GM18507 (cell line): ENCODE measurements at places on chromosomes 3 and 15.

GRCh38 chr3:15681668-15682067 lies 80.1 kb downstream of the BTD start:
- DNase-seq = no peak

DNA sequence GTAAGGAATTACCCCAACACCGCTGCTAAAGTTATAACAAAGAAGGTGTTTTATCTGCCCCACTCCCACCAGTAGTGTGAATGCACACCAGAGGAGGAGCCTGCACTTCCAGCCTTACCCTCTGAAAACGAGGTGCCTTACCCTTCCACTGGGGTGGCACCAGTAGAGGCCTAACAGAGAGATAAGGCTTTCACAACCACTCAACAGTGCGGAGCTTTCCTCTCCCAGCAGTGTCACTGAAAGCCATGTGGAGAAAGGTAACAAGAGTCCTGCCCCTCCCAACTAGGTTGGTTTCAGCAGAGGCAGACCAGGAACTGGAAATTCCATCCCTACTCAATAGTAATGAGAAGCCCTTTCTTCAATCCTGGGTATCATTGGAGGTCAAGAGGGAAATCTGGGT lies 539.2 kb downstream of the VGLL3 start:
- no peak for DNase-seq

- DNase-seq = no peak
Measured at GRCh38 chr3:194312186-194312742, 38.9 kb downstream of the CPN2 start.

GRCh38 chr3:97871801-97872524 lies 50.2 kb downstream of the CRYBG3 start:
- DNase-seq = no peak

- DNase-seq = no peak
Measured at GRCh38 chr3:29363110-29363509, 82.2 kb downstream of the RBMS3 start.

DNA sequence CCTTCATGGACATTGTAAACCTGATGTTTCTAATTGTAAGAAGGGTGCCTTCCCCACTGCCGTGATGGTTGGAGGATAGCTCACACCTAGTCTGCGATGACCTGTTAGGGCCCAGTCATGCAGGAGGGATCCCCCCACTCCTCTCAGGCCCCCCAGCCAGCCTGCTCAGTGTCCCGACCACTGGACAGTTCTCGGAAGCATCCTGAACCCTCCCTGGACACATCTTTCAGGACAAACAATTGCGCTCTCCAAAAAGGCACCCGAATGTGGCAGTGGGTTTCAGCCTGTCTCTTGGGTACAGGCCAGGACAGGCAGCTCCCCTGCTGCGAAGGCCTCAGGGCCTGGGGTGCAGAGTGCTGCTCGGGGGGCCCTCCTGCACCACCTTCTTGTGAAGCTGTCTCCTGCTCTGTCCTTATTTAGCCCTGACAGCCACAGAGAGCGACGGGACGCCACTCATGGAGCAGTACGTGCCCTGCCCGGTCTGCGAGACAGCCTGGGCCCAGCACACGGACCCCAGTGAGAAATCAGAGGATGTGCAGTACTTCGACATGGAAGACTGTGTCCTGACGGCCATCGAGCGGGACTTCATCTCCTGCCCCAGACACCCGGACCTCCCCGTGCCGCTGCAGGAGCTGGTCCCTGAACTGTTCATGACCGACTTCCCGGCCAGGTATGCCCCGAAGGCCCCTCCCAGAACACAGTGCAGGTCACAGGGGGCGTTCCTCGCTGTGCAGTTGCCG lies 132.3 kb downstream of the LRRK1 start:
- DNase-seq = no peak

DNA sequence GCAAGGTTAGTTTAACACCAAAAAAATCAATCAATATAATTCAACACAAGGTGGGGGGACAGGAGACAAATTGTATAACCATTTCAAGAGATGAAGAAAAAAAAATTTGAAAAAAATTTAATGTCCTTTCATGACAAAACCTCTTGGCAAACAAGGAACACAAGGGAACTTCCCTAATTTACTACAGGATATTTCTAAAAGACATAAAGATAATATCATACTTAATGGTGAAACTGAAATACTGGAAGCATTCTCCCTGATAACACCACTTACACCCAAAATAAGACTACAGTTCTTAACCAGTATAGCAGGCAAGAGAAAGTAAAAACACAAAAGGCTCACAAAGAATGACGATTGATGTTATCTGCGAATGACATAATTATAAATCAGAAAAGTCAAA lies 44.7 kb downstream of the IFT57 start:
- DNase-seq = no peak

GRCh38 chr3:58116985-58117384 lies 93.8 kb downstream of the DNASE1L3 start:
- DNase-seq = no peak

DNA sequence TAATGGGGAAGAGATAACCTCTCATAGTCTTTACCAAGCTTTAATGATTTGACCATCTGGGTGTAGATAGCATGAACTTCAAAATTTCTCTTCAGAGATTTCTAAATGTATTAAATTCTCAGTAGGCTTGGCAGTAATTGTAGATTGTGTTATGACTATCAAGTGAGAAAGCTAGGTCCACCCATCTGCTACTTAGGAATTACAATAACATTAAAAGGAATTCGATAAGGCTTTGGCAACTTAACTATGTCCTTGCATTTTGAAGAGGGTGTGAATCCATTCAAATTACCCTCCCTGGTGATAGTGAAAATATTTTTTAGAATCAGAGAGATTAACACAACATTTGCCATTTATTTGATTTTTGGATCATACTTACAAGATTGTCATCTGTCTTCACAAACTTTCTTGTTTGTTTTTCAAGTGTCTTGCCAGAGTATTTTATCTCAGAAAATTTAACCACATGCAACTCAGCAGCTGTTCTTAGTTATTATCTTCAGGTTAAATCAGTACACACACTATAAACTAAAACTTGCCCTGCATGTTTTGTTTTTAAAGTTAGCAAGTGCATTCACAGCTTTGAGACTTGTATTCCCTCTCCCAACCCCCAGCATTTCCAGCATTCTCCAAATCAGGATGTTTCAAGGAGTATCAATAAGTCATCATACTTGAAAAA lies 69.6 kb upstream of the COL8A1 start:
- DNase-seq = no peak

- no peak for DNase-seq
Measured at GRCh38 chr3:160379628-160380214, 19.3 kb downstream of the IFT80 start.

DNA sequence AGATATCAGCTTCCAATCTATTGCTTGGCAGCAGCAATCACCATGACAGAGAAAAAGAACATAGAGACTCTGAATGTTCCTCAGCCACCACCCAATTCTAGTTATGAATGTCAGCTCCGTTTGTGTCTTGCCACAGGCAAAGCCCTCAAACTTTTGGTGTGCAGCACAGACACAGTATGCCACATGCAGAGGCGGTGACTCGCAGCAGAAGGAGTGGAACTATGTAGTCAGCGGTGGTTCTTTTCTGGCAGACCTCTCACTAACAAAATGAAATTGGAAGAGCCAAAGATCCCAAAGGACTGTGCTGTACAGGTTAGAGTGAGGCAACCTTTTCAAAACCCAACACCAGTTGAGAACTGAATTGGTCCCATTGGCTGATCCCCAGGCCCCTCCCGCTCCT lies 220.9 kb downstream of the SLC9A9 start:
- DNase-seq = no peak

DNA sequence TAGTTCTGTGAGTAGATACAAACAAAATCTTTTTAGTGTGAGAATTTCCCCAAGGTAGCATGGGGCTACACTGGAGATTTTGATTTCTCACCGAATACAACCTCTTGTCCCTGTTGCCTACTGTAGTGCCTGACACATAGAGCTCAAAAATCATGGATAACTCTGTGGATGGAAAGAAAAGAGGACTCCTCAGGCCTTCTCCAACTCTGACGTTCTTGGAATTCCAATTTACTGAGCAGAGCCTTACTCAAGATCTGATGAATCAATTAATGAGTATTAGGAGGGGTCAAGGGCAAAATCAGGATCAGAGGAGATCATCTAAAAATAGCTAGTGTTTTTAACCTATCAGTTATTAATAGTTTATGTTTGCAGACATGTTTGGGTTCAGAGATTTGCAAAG lies 46.7 kb upstream of the PYDC2 start:
- DNase-seq = no peak

GRCh38 chr15:60003243-60004008 lies 685 bp upstream of the FOXB1 start:
- no peak for DNase-seq

DNA sequence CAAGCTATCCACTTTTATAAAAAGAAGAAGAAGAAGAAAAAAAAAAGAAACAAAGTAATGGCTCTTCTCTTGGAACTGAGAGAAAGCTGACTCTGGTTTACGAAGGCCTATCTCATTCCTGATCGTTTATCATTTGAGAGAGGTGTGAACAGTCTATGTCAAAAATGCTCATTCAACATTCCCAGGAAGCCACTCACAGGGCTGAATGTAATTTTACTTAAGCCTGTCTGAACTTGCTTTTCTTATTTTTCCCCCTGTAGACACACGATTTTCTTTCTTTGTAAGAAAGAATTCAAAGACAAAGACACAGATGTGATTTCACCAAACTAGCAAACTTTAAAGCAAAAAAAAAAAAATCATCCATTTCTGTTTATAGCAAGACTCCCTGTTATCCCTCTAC lies 805.8 kb downstream of the FHIT start:
- DNase-seq = no peak

DNA sequence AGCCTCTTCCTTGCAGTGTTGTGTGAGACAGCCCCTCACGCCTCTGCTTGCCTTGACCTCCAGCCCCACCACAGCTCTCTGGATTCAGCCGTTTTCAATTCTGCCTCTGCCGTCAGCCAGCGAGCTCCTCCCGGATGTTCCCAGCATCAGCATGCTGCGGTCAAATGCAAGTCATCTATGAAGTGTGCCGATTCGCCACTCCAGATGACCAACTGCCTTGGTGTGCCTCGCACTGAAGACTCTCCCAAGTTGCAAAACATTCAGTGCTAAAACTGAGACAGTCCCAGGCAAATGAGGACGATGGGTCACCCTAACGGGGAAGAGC lies 30.6 kb upstream of the RASA2 start:
- DNase-seq = no peak

- no peak for DNase-seq
Measured at GRCh38 chr3:77329116-77329515, 289.2 kb downstream of the ROBO2 start.

GRCh38 chr3:71389911-71390573 lies 193.5 kb downstream of the FOXP1 start:
- DNase-seq = no peak

DNA sequence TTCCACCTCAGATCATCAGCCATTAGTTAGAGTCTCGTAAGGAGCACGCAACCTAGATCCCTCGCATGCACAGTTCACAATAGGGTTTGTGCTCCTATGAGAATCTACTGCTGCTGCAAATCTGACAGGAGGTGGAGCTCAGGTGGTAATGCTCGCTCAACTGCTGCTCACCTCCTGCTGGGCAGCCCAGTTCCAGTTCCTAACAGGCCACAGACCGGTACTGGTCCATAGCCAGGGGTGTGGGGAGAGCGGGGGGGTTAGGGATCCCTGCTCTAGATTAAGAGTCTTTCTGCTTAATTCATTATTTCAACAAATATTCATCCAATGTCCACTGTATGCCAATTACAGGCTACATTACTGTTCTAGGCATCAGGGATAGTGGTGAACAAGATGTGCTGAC lies 170.4 kb upstream of the KBTBD8 start:
- no peak for DNase-seq

DNA sequence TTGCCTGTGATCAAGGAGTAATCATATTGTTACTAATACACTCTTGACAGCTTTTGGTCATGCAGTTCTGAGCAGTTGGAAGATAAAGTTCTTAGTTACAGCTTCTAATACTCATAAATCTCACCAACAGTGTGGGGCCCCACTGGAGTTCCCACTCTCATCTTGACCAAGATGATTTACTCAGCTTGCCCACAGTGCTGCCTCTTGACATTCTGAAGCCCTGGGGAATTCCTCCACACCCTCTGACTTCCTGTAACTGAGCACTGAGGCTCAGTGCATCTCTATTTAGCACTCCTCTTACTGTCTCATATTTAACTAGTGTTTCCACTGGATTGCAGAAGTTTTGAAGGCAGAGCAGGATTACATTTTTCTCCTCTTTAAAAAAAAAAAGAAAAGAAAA lies 1.9 kb upstream of the ARL6IP5 start:
- no peak for DNase-seq

DNA sequence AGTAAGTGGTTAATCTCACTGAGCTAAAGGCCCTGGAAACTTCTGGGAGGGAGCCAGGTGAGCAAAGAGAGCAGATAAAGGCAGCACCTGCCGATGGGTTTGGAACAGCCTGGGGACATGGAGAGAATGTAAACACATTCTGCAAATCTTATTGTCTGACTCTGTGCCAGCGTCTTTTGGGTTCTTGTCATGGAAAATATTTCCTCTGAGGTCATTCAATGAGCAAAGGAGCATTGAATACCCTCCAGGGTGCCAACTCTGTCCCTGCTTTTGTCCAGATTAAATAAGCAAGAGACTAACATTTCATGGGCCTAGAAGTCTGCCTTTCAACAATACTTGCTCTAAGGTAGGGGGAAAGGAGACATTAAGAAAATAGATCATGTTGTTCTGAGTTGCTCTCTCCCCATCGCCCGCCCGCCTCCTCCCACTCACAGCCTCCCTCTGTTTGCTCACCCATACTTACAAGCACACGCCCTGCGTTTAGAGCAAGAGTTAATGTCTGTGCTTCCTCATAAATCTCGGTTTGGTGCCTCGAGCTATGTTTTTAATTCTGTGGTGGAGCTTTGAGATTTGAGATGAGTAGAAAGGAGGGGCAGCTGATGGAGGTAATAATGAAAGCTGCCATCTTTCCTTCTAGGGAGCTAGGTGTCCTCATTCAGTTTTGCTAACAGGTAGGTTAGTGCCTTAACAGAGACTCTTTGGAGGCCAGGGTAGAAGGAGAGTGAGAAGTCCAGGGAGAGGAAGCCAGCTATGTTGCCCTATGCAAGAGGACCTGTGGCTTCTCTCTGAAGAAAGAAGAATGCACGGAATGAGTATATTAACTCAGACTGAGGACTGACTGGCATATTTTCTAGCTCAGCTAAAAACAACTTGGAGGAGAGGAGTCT lies 132.9 kb downstream of the TPRG1 start:
- DNase-seq = no peak

DNA sequence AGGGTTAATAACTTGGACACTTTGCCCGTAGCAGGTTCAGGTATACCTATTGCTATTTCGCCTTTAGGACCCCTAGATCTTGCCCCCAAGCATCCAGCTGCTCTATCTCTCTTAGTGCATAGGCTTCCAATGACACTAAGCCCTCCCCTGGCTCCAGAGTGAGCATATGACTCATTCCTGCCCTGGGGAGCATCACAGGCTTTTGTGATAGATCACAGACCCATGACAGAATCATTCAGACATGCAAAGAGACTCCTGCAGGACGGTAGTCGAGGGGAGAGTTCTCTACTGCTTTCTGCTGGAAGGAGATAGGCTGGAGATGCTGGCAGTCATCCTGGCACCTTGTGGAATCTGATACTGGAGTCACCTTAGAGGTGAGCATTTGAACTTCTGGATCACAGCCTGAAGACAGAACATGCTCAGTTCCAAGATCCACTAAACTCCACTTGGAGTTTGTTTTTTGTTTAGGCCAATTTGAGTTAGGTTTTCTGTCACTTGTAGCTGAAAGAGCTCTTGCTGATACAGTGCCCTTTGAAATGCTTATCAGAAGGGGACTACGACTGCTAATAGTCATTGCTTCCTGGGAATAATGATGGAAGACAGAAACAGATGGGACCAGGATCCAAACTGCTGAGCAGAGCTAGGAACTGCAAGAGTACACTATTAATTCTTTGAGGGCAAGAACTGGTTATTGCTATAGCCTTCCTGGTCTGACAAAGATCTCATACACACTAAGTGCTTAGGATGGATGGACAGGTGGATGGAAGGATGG lies 11.0 kb downstream of the LYSMD2 start:
- DNase-seq = no peak
